ENCODE measurements at places on chromosomes 7 and 10. TPM values are rescaled to one million over a fixed set of nuclear protein-coding genes. Genes with fewer than 3 reads are reported as not detected.

- no peak for DNase-seq
Observed at GRCh38 chr7:69363136-69363535, 235.1 kb upstream of the AUTS2 start.

DNA sequence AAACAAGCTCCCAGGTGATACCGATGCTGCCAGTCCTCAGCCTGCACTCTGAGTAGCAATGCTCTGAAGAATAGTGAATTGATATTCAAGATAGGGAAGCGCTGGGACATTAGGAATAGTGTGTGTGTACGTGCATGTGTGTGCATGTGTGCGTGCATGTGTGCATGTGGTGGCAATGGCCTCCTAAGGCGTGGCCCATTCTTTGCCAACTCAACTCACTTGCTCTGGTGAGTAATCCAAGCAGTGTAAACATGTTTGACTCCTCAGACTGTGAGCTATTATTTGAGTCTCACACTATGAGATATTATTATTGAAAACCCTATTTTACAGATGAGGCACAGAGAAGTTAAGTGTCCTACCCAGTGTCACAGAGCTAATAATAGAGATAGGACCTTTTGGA lies 186.6 kb downstream of the RAB11FIP2 start:
- DNase-seq = no peak

GRCh38 chr7:40716052-40716451 lies 581.2 kb downstream of the SUGCT start:
- no peak for DNase-seq

- no peak for DNase-seq
Observed at GRCh38 chr7:151570366-151570915, 50.7 kb upstream of the RHEB start.

DNA sequence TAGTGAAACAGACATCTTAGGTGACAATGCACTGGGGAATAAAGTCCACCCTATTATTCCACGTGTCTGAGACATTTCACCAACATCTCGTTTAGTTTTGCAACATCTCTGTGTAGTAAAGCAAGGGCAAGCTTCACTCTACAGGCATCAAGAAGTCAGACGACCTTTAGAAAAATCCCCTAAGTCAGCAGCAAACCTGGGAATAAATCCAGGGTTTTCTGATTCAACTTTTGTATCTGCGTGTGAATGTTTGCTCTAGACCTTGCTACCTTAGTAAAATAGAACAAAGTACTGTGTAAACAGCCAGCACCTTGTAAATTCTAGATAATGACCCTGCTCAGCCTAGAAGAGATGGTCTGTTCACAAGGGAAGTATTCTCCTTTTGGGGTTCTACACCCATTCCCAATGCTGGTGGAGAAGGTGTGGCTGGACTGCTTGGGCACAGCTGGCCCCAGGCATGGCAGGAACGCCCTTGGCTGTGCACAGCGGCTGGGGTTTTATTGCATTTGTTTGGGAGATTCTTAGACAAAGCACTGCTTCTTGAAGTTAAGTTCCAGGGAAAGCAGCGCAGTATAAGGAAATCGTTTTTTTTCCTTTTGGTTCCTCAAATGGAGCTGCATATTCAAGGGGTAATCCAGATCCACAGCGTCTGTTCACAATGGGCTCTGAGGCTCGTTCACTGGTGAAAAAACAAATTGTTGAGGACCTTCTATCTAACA lies 38.3 kb upstream of the GALNTL5 start:
- DNase-seq = no peak

DNA sequence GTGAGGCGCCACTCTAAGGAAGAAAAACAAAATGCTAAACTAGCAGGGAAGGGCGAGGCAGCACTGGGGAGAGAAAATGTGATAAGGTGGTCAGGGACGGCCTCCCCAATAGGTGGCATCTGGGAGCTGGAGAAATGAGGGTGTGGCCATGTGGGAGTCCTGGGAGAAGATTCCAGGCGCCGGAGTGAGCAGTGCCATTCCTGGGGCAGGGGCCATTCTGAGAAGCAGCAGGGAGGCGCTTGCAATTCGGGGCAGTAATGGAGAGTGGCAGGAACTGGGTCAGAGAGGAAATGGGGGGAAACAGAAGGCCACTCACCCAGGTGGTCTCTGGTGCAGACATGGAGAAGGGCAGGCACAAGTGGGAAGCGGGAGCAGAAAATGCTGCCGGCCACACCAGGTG lies 61.8 kb upstream of the LRRC18 start:
- DNase-seq = no peak

Gene NKX1-2
- total RNA-seq = not detected

Gene MSMB
- total RNA-seq = not detected

Gene PLAC9
- total RNA-seq = 155 TPM

Data from posterior vena cava (tissue), 2 donors.